Activated CD4-positive, CD25-positive, alpha-beta regulatory T cell (primary cell): ENCODE measurements at places on chromosomes 11 and 22.

DNA sequence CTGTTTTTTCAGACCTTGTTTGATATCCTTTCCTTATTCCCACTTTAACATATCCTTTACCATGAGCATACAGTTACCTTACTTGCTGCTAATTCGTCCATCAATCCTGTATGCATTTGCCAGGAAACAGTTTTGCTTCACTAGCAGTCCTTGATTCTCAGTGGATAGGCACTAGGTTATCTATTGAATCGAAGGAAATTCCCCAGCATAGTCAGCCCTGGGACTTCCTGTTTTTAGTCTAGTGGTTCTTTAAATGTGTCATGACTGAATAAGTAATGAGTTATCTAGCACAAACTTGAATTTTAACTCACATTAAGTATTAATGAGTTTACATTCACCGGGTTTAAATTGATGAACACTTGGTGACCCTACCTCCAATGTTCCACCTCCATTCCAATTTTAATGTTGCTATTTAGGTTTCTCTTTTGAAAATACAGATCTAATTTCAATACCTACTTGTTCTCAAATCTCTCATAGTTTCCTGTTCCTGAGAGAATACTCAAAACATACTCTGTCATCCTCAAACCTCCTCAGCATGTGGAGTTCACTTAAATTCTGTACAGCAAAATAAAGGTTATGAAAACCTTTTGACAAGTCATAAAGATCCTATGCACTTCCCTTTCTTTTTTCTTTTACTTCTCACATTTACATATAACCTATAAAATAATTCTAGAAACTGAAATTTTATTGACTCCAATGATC is 1375.1 kb upstream of the TENM4 start:
- DNase-seq: no peak

DNA sequence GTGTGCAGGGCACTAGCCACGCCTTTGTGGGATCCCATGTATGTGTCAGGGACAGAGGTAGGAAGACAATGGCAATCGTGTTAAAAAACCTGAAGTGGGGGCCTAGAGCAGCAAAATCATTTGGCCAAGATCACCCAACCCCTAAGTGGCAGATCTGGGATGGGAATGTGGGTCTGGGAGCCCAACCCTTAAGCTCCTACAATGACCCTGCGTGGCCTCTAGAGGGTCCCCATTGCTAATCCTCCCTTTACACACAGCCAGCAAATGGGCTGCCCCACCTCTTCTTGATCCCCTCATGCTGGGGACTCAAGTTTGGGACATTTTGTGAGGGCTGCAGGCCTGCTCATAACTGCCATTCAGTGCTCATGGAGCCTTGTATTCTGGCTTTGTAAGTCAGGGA is 73.2 kb upstream of the SUSD2 start:
- no peak for DNase-seq

- no peak for DNase-seq
Measured at GRCh38 chr11:133896028-133896427, 50.7 kb upstream of the SPATA19 start.

GRCh38 chr11:20027556-20028013 is 132.7 kb downstream of the DBX1 start:
- no peak for DNase-seq
